ENCODE measurements at places on chromosomes 3 and 15. TPM values are rescaled to one million over a fixed set of nuclear protein-coding genes. Genes with fewer than 3 reads are reported as not detected.

DNA sequence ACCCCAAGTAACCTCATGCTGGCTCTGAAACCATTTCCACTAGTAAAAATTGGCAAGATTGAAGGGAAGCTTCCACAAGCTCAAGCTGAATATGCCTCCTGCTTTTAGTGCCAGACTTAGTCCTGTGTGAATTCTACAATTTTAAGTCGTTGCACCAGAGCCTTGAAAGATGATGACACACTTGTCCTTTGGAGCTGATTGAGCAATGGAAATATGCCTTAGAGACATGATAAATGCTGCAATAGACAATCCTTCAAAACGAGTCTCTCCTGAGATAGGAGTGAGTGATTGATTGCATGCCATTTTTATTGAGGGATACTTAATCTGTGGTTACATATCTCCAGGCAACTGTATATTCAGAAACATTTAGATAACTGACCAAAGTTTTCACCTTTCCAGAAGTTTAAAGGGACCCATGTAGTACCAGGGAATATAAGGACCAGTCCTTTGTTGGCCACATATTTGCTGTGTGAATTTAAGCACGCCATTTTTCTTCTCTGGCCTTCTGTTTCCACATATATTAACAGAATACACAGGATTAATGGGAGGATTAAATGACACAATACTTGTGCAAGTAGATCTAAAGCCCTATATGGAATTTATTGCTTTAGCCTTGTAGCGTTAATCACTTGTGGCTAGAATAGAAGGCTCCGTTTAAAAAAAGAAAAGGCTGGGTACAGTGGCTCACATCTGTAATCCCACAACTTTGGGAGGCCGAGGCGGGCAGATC is 65.1 kb downstream of the PPARG start:
- DNase-seq, result no peak

DNA sequence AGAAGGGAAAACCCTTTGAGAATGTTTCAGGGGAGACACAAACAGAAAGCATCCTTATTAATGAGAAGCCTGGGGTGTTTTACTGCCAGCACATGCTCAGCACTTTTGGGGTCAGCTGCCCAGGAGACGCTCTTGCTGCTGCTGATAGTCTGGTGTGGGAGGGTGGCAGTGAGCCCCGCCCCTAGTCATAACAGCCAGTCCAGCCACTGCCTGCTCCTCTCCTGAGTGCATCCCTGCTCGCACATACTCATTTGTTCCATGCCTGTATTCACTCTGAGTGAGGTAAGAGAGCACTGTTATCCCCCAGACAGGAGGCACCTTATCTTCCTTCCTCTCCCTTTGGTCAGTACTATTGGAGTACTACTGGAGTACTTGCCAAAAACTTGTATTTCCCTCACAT is 101.3 kb downstream of the ETFA start:
- DNase-seq, result no peak

- DNase-seq, result no peak
These were observed 273.2 kb downstream of the MECOM start for GRCh38 chr3:169390271-169390670.

DNA sequence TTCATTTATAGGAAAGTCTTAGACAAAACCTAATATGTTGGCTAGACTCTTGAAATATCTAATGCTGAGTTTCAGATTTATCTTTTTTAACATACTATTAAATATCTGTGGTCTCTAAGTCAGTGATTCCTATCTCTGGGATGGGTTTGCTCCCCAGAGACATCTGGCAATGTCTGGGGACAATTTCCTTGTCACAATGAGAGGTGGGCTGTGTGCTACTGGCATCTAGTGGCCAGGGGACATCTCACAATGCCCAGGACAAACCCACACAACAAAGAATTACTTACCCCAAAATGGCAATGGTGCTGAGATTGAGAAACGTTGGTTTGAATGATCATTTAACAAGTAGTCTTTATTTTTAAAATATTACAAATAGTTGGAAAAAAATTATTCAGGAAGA is 602.1 kb downstream of the MAGI1 start:
- no peak for DNase-seq

DNA sequence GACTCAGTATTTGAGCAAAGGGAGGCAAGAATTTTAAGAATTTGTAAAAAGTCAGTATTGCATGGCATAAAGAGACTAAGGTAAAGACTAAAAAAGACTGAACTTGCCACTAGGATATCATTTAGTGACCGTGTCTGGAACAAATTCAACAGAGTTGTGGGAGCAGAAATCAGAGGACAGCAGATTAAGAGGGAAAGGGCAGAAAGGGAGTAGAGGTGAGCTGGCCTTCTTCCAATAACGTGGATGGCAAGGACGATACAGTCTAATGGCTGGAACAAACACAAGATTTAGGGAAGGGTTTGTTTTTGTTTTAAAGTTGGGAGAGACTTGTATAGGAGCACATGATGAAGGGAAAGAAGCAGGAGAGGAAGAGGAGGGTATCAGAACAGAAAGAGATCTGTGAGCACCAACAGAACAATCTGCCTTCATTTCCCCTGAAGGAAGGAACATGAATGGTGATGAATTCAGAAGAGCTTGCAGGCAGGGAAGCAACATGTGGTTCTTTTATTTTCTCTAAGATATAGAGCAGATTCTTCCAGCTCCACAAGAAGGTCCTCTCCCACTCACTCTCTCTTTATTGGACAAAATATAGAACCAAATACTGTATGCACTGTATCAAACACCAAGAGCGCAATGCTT is 8.6 kb downstream of the VGLL4 start:
- no peak for DNase-seq

DNA sequence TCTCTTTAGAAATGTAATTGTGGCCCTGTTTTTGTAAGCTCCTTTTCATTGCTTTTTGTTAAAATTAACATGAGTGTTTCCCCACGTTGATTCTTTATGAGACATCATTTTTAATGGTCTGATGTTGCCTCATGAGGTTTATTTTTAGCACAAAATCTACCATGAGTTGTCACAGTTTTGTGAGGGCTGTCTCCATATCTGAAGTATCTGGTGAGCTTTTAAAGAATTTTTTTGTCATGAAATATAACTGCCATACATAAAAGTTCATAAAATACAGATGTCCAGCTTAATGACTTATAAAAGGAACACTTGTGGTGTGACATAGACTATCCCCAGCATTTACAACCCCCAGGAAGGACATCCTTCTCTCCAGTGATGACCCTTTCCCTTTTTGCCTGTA is 34.3 kb upstream of the CEMIP start:
- no peak for DNase-seq

GRCh38 chr3:60015032-60015705 is 965.3 kb upstream of the CFAP20DC start:
- no peak for DNase-seq

PLSCR2 gene
- not detected for total RNA-seq
